ENCODE measurements at places on chromosomes 1 and 21.

DNA sequence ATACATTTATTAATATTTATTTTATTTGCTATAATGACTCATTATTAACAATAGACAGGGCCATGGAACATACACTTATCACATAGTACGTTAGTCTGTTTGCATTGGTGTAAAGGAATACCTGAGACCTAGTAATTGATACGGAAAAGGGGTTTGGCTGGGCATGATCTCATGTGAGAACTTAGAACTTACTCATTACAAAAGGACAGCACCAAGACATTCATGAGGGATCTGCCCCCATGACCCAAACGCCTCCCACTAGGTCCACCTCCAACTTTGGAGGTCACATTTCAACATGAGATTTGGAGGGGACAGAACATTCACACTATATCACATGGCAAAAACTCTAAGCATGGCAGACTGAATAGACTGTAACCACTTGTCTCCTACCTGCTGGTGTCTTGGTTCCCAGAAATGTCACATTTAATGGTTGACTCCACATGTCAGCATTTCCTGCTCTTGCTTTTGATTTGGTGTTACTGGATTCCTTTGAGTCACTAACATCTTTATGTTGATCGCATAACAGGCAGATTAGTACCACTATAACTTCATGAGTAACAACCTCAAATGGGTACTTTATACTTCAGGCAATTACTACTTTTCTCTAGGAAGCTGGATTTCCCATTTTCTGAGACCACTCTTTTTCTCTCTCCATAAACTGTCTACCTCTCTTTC lies 3.5 kb upstream of the C1orf116 start:
- peak; percentile 55 for DNase-seq

DNA sequence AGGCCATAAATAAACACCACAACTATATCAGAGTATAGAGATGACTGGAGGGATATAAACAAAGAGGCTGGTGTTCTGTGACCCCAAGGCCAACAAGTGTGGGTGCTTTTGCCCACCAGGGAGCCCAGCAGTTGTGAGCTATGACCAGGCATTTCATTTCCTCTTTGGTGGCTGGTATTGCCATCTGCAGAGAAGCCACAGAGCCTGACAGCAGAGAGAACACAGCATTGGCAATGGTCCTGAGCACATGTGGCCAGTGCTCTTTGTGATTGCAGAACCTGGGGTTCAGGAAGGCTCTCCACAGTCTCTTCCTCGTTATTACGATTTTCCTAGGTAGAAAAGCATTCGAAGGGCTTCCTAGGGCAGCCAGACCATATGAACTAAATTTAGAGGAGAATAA lies 112.3 kb downstream of the TM2D1 start:
- no peak for DNase-seq

- no peak for DNase-seq
Observed at GRCh38 chr1:145901312-145902021, 8.4 kb downstream of the ITGA10 start.

- DNase-seq = peak; percentile 64
Observed at GRCh38 chr1:100036718-100037655, 67.2 kb downstream of the SLC35A3 start.

DNA sequence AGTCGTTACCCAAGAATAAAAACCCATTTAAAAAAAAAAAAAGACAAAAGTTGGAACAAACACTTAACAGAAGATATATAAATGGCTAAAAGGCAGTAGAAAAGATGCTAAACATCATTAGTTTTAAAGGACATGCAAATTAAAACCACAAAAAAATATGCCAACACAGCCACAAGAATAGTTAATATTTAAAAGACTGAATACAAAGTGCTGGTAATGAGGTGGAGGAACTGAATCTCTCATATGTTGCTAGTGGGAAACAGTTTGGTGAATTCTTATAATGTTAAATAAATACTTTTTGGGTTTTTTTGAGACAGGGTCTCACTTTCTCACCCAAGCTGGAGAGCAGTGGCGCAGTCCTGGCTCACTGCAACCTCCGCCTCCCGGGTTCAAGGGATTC lies 10.0 kb downstream of the LRRC40 start:
- DNase-seq = no peak

DNA sequence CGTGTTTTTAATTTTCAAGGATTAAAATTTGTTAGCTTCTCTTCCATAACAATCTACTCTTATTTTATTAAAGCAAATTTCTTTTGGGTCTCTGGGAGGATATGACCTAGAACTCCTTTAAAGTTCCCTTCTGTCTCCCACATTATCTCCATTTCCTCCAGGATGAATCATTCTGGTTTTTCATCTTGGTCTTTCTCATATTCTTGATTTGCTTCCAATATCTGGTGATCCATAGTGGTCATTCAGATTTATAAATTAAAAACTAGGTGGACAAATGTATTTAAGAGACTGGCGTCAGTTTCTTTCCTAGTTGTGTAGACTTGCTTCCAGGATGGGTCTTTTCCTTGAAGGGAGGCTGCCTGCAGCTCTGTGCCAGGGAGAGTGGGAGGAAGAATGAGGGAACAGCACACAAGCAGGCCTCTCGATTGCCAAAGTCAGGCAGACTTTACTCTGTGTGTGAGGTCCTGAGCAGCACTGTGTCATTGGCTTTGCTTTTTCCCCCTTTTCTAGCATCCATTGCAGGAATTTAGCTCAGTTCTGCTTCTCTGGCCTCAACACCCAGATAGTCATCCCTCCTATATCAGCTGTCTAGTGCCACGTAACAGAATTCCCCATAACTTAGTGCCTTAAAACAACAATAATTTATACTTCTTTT lies 48.1 kb upstream of the FOXO6 start:
- DNase-seq = no peak

- DNase-seq = no peak
Observed at GRCh38 chr1:230274254-230274653, 151.9 kb downstream of the PGBD5 start.

DNA sequence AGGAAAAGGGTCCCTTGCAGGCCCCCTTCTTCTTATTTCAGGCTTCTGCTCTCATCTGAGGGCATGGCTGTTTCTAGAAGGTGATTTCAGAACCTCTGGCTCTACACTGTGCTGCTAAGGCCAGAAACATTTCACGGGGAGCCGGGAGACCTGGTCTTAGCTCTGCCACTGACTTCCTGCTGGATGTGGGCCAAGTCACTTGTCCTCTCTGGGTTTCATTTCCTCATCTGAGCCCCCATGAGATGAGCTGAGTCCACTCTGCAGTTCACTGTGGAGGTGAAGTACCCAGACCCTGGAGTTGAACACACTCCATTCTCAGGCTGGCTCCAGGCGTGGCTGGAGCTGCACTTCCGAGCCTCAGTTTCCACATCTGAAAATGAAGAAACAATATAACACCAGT lies 2.1 kb downstream of the PADI1 start:
- DNase-seq = peak; percentile 41

DNA sequence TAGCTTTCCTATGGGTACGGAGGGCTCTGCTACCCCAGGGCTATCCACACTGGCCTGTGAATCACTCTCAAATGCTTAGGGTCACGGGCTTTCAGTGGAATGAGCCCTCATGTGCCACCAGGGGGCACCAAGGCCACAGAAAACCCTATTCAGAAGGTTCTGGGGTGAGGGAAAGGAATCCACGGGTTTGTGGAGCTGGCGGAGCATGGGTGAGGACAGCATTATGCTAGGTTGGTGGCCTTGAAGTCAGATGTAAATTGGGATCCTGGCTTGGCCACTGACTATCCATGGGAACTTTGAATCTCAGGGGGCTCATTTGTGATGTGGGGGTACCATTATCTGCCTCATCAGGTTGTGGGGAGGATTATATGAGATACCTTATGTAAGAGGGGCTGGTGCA lies 5.1 kb upstream of the LAMTOR5 start:
- DNase-seq = peak; percentile 78

DNA sequence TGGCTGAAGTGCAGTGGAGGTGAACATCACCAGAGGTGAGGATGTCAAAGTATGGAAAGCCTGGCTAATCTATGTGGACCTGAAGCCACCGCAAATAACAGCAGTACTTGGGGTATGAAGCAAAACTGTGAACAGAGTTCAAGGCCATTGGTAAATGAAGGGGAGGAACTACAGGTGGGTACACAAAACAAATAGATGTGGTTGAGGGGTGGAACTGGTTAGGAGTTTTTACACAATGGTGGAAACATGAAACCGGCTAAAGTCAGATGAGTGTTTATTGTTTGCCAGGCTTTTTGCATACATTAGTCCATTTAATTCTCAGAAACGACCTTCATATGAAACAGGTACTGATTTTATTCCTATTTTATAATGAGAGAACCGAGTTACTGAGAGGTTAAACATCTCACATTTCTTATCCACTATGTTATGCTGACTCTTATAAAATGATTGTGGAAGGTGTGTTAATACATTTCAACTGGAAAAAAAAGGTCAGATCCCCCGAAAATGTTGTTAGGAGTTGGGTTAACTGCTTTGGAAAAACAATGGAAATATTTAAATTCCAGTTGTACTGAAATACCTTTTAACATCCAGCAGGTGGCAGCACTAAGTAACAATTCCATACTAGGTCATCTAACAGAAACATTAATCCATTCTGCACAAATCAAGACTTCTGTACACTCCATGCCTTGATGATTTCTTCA lies 44.3 kb upstream of the GTF2B start:
- peak; percentile 55 for DNase-seq

GRCh38 chr21:39637971-39638240 lies 25.2 kb downstream of the B3GALT5 start:
- no peak for DNase-seq

GRCh38 chr21:42568866-42569731 lies 55.4 kb downstream of the SLC37A1 start:
- no peak for DNase-seq

DNA sequence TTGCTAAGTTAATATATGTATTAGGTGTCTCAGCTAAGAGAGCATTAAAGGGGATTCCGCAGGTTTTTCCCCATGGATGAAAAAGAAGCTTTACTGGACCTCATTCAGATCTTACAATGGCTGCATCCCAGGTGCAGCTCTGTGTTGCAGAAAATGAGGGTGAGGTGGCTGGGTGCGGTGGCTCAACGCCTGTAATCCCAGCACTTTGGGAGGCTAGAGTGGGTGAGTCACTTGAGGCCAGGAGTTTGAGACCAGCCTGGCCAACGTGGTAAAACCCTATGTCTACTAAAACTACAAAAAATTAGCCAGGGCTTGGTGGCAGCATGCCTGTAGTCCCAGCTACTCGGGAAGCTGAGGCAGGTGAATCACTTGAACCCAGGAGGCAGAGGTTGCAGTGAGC lies 58.5 kb upstream of the MORC3 start:
- DNase-seq = no peak

GRCh38 chr1:208045463-208046260 lies 134.7 kb upstream of the CD34 start:
- no peak for DNase-seq

GRCh38 chr21:42301371-42302075 lies 13.7 kb downstream of the TFF3 start:
- no peak for DNase-seq

- DNase-seq = peak; percentile 16
Observed at GRCh38 chr1:37875833-37876232, 16.4 kb upstream of the MTF1 start.

- DNase-seq = peak; percentile 78
Observed at GRCh38 chr1:58443986-58444868, 102.3 kb downstream of the OMA1 start.
